Activated CD4-positive, alpha-beta T cell treated with anti-CD3 and anti-CD28 coated beads, Interleukin-2, amount 50 U/mL, for 4 hours (primary cell): ENCODE measurements at places on chromosomes 1 and 21.
A peak's percentile ranks its signal among the peaks of the same experiment; 100 is the strongest.

DNA sequence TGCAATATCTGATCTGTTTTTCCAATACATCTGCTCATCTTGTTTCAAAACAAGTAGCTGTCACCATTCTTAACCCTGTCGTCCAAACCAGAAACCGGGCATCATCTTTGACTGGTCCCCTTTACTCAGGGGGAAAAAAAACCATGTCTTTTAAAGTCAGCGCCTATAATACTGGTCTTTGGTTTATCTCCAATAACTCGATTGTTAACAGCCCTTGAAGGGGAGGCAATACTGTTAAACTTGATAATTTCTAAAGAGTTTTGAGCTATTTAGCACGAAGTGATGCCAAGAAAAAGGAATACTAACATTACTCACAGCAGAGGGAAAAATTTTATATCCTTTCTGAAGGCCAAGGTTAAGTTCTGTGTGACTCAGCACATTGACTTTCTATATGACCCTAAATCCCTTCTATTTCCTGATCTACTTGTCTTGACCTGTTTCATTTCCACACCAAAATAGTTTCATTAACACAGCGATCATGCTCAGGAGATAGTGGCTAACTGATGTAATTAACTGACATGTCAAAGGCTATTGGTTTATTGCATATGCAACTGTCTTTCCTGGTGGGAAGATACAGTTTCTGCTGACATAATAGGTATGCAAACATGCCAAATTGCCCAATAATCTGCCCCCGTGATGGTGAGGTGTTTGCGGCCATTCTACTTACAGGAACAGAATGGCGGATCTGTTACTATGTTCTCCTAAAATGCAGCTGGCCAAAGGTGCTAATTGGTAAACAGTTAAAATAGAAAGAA lies 59.1 kb downstream of the NFIA start:
- DNase-seq = no peak

DNA sequence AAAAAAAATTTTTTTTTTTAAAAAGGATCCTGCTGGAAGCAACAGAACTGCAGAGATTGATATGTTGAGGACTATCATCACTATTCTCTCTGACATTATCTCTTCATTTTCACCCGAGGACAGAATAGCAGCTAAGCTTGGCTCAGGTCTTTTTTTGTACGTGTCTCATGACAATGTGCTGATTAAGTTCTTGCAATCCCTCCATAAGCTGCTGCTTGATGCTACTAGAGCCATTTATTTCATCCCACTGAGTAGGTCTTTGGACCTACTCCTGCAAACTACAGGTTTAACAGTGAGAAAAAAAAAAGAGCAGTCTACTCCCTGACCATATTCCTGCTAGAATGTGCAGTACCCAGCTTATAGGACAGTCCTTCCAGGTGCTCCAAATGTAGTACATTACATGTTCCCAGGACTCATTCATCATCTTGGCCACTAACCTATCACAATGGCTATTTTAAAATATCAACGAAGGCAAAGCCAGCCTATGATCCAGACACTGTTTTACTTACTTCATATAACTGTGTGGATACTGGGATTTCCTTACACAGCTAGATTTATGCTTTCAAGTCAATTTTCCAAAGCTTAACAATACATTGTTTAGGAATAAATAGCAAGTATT lies 54.1 kb downstream of the ARHGAP29 start:
- no peak for DNase-seq

GRCh38 chr21:27831816-27832569 lies 865.1 kb upstream of the ADAMTS5 start:
- no peak for DNase-seq

DNA sequence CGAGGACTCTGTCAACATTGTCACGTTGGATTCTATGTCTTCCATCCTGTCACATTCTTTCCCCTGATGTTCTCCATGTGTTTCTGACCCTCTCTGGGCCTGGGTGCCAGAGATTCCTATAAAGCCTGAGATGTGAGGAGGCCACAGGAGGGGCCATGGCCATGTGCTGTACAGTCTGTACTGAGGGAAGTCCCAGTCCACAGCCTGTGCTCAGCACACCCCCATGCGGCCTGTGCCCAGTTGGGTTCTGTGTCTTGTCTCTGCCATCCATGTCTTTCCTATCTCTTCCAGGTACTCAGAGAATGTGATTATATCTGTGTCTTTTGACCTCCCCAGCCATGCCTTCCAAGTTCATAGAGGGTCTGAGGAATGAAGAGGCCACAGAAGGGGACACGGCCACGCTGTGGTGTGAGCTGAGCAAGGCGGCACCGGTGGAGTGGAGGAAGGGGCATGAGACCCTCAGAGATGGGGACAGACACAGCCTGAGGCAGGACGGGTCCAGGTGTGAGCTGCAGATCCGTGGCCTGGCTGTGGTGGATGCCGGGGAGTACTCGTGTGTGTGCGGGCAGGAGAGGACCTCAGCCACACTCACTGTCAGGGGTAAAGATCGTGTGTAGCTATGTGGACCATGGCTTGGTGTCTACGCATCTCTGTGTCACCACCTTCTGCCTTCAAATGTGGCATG lies 86.1 kb downstream of the OBSCN start:
- DNase-seq = no peak

DNA sequence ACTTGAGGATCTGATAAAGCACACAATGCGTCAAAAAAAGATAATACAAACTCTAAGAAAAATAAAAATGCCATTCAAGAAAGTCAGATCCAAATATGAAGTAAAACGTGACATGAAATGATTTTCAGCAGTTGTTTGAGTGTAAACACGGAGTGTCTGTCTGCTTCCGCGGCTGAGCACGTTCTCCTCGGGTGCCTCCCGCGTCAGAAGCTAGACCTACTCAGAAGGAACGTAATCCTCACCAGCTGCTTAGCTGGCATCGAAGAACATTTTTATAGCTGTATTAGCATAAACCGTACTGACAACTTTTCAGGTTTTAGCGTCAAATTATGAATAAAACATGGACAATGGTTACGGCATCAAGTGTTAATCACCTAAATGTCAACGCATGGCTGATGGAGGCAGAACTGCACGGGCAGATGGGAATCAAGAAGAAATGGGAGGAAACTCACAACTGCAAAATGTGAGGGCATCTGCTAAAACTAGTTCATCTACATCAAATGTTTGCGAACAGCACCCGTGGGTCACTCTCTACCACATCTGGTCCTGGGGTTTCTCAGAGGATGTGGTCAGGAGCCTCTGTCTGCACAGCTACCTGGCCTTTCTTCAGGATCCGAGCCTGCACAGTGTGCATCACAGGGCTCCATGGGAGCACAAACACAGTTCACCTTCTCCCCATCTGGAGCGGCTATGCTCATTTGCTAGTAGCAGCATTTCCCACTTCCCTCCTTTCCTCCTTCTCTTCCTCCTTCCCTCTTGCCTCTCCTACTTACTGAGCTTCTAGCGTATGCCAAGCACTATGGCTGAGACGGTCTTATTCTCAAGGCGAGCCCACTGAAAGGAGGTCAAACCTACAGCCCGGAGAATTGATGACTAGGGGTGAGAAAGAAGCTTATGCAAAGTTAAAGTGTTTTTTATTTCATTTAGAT lies 40.0 kb downstream of the RCAN1 start:
- DNase-seq = no peak

DNA sequence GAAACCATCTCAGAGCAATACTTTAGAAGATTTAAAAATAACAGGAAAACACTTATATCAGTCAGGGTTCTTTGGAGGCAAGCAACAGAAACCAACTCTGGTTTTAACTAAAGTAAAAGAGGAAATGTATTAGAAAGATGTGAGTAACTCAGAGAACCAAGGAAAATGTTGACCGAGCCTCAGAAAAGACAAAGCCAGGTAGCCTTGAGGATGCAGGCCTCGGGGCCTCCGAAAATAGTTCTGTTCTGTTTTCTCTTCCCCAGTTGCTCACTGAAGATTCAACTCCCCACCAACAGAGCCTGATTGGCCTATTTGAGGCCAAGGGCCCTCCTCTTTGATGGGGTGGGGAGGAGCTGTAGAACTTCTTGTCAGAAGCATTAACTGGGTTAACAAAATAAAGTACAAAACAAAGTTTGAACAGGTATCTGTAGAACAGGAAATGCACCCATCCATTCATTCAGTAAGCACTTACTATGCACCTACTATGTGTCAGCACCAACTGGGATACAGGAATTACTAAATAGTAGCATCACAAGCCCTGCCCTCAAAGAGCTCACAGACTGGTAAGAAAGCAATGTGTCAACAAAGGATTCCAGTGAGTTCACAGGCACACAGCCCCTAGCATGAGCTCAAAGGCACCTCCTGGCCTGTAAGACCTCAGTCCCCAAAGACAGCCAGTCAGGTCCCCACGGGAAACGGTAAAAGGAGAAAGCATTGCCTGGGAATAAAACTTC lies 12.6 kb downstream of the SLAMF8 start:
- no peak for DNase-seq

GRCh38 chr1:245091818-245092637 lies 62.8 kb upstream of the KIF26B start:
- DNase-seq = no peak

- no peak for DNase-seq
Observed at GRCh38 chr1:161836018-161836417, 69.9 kb downstream of the ATF6 start.

DNA sequence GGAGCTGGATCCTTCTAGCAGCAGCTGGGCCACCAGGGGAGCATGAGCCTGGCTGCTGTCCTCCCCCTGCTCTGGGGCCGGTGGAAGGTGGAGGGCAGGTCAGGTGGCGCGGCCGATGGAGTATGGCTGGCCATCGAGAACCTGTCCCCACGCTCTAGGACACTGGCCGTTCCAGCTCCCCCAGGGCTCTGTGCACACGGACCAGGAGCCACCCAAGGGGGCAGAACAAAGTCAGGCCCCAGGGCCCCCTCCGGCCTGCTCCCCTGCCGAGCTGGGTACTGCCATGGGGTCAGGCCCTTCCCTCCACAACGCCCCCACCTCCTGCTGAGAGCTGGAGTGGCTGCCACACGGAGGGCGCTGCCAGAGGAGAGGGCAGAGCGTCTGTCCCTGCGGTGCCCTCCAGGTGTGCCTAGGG lies 4.5 kb upstream of the PLCH2 start:
- no peak for DNase-seq

DNA sequence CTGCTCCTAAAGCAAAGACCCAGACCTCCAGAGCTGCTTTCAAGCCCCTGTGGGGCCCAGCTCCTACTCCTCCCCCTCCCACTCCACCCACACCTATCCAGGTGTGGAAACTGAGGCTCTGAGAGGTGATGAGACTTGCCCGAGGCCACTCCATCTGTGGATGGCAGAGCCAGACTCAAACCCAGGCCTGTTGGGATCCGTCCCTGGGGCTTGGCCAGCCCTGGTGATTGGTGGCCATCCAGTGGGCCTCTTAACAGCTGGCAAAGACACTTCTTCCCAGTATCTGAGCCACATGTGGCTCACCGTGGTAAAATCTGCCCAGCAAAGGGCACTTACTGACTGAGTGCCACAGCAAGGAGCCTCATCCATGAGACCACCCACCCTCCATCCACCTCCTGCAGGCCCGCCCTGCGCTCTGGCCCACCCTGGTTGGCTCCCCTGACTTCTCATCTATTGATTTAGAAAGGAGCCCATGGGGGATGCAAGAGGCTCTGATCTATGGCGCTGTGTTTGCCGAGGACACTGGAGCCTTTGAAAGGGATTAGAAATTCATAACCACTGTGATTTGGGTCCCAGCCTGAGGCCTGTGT lies 398.5 kb downstream of the PTPRU start:
- no peak for DNase-seq

- DNase-seq = peak; percentile 34
Observed at GRCh38 chr1:155006601-155007101, 4.0 kb downstream of the ZBTB7B start.

GRCh38 chr21:34078915-34079314 lies 5.5 kb downstream of the MRPS6 start:
- DNase-seq = no peak

DNA sequence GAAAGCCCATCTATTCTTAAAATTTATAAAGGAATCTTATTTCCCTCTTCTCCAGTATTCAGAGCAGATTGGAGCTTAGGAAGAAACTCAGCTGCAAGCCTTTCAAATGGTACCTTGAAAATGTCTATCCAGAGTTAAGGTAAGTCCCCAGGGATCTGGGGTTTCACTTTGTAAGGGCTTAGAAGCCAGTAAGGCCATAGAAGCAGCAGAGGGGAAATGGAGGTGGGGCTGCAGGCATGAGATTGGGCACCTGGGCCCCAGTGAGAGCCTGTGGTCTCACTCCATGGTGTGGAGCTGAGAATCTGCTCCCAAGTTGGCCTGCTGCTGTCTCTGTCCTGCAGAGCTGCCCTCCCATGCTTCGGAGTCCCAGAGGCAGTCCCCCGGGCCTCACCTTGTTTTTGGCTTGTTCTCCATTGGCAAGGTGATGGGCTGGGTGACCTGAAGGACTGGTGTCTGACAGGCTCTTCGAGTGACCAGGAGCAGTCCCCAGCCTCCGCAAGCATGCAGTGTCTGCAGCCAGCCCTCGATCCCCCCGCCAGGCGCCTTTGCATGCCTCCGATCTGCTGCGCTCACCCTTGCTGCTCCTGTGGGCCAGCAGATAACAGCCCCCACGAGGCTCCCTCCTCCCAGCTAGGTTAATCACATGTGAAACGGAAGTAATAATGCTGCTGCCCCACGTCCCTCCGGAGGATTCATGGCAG lies 163.1 kb downstream of the PGBD5 start:
- no peak for DNase-seq

DNA sequence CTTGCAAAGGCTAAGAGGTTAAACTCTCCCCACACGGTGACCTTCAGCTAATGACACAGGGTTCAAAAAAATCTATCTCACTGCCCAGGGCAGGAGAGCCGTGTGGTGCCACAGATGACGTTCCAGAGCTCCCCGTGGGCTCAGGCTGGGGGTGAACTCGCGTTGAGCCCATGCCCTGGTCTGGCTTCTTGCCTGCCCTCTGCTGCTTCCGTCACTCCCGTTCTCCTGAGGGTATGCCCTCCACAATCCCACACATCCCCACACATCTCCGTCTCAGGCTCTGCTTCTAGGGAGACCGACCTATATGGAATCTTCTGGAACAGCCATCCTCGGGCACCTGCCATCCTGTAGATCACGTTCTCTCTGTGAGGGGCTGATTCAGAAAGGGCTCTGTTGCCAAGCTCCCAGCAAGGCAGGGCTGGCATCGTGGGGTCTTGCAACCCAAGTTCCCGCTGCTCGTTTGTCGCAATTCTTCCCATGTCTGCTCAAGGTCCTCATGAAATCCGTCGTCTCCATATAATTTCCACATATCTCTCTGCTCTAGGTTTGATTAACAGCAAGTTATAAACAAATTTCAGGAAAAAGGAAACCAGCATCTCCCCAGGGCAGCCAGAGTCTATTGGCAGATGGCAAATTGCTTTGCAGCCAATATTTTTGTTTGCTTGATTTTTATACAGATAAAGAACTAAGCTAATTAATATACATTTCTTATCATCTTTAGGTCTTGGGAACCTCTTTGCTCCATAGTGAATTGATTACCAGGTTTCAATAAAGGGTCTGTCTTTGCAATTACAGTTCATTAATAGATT lies 278.2 kb downstream of the PTPRU start:
- DNase-seq = no peak
